ENCODE measurements at places on chromosomes 7 and 10.

DNA sequence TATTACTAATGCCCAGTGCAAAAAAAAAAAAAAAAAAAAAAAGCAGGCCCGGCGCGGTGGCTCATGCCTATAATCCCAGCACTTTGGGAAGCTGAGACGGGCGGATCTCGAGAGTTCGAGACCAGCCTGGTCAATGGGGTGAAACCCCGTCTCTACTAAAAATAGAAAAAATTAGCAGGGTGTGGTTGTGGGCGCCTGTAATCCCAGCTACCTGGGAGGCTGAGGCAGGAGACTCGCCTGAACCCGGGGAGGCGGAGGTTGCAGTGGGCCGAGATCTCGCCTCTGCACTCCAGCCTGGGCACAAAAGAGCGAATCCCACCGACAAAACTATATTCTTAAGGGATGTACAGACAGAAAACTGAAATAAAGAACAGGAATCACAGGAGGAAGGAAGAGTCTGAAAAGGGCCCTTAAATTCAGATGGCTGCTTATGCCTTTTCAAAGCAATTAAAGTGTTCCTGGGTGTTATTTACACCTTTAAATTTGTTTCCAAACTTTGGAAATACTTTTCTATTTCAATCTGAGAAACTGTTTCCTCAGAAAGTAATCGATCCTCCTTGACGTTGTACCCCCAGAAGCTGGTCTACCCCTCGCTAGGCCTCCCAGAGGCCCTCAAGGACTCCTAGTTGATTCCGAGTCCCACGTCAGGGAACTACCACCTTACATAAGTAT lies 2.0 kb upstream of the KMT2E start:
- no peak for DNase-seq

DNA sequence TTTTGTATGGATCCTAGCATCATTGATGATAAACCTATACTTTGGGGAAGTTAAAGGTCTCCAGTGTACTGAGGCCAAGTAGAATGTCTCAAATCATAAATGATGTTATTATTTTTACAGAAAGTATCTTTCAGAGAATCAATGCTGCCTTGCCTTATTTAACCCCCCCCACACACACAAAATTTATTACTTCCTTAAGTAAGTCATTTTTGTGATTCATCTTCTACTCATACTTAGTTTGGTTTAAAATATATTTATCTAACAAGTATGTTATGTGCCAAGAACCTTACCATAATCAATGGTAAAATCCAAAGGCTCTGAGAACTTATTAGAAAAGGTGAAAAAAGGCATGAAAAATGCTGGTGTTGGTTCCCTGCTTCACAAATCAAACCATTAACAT lies 18.8 kb upstream of the CLDN12 start:
- DNase-seq: no peak

DNA sequence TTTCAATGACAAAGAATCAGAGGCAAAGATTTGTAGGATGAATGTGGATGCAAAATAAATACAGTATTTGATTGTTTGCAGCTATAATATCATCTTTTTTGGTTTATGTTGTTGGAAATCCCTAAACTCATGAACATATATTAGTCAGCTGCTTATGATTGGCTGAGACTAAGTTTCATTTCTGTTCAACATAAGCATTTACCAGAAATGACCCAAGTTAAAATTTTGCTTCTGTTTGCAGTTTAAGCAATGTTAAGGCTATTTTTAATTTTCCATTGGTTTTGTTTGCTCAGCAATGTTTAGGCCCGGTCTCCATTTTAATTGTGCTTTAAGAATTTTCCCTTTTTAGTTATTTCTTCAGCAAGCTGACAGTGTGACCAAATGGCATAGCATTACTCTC lies 22.0 kb downstream of the GIMAP6 start:
- DNase-seq: no peak

DNA sequence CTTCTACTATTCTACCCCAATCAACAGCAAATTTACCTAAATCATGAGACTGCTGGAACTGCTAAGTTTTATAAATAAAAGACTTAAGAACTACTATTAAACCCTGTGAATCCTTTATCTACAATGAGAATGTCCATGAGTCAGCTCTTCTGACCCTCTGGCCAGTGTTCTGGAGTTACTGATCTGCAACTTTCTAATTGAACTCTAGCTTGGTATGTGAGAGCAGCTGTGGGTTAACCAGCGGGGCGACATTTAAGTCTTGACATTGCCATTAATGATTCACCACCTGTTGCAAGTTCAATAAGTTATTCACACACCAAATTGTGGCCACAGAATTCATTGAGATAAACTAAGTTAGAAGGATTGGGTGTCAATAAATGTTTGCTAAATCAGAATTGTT lies 359.8 kb downstream of the PCDH15 start:
- no peak for DNase-seq

- no peak for DNase-seq
Measured at GRCh38 chr10:88237896-88238614, 345.1 kb downstream of the RNLS start.

DNA sequence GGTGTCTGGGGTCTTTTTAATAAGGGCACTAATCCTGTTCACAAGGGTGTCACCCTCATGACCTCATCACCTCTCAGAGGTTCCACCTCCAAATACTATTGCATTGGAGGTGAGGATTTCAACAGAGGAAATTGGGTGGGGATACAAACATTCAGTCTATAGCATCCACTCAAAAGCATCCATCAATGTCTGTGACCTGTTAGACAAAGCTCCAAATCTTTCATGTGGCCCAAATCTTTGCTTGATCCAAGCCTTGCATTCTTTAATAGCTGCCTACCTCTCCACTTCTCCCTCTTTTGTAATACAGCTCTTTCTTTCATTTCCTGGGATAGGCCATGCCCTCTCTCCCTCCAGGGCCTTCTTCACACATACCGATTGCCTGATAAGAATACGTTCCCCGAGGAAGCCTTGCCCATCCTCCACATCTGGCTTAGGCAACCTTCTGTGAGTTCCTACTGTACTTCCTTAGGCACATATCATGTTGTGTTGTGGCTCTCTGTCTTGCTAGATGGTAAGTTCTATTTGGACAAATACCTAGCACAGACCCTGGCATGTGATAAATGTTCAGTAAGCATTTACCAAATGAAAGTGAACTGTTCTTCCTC lies 66.1 kb downstream of the CREM start:
- no peak for DNase-seq

GRCh38 chr7:49717547-49717946 lies 55.9 kb upstream of the VWC2 start:
- no peak for DNase-seq
